Left renal pelvis (tissue), 4 donors: ENCODE measurements at places on chromosomes 13 and 19. TPM values are rescaled to one million over a fixed set of nuclear protein-coding genes. Genes with fewer than 3 reads are reported as not detected.

Gene ZNF71
- 10.0 TPM for polyA plus RNA-seq

GRCh38 chr19:17648097-17648660 is 40.0 kb downstream of the UNC13A start:
- DNase-seq = no peak

DNA sequence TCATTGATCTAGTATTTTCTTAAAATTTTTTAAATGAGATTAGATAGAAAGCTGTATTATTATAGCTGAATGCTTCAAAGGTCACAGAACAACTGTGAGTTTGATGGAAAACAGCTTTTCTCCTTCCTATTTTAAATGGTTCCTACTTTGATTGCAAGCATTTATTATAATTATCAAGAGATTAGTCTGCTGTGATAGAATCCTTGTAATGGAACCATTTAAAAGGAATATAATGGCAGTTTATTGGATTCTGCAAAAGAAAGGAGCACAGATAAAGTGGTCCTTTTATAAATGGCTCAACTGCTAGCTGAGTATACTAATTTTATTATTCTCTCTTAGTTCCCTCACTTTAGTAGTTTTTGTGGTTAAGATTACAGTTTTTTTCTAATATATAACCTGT is 87.0 kb downstream of the MAB21L1 start:
- no peak for DNase-seq

Gene ZNF536
- 3.7 TPM for polyA plus RNA-seq

DNA sequence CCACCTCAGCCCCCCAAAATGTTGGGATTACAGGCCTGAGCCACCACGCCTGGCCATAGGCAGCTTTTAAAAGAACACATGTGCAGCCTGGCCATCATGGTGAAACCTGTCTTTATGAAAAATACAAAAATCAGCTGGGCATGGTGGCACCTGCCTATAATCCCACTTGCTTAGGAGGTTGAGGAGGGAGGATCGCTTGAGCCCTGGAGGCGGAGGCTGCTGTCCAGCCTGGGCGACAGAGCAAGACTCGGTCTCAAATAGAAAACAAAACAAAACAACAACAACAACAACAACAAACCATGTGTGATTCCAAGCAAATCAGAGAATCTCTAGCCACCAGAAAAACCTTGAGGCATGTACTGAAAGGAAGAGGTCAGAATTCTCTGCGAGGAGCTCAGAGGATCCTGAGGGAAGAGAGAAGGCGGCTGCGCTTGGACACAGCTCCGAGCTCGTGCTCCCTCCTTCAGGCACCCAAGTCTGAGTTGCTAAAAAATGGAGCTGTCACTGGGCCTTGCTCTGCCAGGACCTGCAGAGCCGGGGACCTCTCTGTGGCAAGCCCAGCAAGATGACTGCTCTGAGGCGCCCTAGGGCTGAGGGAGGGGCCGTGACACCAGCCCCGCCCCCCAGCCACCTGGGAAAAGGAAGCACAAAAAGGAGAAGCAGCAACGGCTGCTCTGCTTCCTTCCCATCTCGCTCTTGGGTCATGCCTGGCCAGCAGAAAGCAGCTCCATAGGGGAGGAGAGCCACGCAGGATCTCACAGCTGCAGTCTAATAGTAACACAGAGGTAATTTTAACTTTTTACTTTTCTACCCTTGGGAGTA is at the start of gene ARL11:
TSS of gene ARL11 (plus strand) at position 677 of the 822 bp plus-strand sequence. CDS start 1,941 bp downstream, outside the sequence.
- no peak for DNase-seq

Gene ADAMTS10
- 62.8 TPM for polyA plus RNA-seq

Gene SHISA7
- polyA plus RNA-seq = 0.17 TPM

GRCh38 chr13:73547239-73547638 is 488.4 kb downstream of the KLF5 start:
- DNase-seq = no peak

DNA sequence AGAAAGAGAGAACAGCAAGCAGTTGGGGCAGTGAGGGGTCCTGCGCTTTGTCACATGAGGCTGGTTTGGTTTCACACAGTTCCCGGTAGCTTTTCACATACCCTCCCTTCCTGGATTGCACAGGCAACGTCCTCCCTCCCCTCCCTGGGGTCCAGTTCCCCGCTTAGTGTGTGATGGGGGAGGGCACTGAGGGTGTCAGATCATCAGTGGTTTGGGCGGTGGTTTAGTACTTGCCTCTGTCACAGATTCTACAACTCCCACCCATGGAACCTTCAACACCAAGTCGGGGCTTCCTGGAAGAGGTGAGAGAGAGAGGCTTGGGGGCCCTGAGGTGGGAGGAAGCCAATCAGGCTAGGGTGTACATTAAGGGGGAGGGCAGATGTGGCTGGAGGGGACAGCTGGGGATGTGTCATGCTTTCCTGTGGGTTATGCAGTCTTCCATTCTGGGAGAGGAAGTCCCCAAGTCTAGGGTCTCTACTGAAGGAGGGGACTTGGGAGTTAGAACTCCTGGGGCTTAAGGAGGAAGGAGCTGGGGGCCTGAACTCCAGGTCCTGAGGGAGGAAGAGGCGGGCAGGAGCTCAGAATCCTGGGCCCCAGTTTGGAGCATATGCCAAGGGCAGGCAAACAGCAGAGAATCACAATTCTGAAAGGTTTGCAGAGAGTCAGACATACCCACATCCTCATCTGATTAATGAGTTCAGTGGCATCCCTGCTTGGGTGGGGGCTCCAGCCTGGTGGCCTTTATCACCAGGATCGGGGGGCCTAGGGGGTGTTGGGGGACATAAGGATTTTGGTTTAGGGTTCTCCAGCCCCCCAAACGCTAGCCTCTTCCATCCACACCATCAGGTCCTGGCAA is at the start of gene NKG7:
TSS of gene NKG7 (minus strand) at position 6 of the 856 bp plus-strand sequence. CDS start 119 bp downstream, outside the sequence.
- no peak for DNase-seq

DNA sequence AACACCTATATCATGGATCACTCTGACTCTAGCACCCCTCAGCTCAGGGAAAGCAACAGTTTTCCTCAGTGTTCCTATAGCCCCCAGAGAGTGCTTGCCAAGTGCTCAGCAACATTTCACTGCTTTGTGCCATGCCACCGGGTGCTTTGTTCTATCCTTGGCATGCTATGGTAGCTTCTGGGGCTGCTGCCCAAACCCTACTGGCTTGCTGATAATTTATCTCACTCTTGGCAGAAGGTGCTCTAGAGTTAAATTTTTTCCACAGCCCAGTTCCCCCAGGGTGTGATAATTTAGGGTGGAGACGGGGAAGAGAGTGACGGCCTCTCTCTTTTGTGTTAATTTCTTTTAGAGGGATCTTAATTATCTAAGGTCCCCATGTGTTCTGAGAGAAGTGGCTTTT is 12.6 kb upstream of the CSNK1A1L start:
- no peak for DNase-seq

DNA sequence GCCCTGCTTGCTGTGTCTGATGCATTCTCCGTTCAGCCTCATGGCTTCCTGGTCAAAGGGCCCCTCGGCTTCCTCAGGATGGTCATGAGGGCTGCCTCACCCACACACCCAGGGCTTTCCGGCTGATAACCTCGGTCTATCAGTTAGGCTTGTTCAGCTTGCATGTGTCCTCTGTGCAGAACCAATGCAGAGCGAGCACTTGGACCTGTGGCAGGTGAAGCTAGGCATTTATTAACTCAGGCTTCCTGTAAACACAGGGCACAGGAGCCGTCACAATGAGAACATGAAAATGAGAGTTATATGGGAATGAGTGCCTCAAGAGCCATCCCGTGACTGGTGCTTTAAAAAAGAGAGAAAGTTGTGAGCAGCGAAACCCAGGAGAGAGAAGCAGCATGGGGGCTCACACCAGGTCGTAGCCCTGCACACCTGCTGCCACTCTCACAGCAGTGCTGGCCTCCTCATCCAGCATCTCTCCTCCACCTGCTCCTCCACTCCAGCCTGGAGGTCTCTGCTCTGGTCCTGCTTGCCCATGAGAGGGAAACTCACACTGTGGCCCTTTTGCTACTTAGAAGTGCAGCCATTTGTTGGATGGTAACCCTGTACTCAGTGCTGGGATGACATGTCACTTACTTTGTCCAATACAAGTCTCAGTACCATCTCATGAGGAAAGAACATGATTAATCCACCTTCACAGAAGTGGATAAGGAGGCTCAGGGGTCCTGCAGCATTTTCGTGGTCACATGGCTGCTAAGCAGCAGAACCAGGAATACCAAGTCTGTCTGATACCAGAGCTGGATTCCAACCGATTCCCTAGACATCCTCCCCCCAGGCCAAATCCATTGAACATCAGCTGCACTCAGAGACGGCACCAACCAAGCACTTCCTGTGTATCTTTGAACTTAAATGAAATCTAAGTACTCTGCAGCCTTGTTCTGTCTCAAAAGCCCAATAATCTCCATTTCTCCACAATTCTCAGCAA is 50.5 kb upstream of the IRS2 start:
- DNase-seq = peak; percentile 44

Gene EHD2
- polyA plus RNA-seq = 32.1 TPM

DNA sequence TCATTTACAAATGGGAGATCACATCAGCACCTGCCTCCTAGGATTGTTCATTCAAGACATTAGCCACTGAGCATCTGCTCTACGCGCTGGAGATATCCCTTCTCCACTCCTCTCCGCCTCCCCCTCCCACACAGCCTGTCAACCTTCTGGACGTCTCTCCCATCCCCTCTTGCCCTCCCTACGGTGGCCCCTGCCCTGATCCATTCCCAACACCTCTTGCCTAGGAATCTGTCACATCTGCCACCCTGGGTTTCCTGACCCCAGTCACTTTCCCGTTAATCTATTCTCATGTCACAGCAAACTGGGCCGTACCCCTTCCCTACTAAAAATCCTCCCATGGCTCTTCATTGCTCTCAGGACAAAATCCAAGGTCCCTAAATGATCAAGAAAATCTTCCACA is 10.3 kb downstream of the DYRK1B start:
- DNase-seq = no peak

DNA sequence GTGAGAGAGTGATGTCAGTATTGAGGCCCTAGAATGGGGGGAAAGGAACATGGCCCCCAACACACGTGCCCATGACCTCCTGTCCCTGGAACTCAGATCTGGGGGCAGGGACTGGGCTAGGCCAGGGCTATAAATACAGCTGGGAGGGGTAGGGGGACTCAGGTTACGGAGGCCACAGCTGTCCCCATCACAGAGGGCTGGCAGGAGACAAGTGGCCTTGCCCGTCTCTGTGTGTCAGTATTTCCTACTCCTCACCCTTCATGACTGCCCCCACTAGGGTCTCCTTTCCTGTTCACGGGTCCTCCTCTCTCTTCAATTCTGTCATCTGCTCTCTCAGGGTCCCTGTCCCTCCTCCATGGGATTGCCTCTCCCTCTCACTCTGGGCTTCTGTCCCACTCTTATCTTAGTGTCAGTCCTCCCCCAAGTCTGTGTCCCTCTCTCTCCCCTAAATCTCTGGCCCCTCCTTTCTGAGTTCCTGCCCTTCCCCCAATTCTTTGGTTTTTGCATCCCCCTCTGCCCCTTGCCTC is 687 bp upstream of the HRC start:
- no peak for DNase-seq

DNA sequence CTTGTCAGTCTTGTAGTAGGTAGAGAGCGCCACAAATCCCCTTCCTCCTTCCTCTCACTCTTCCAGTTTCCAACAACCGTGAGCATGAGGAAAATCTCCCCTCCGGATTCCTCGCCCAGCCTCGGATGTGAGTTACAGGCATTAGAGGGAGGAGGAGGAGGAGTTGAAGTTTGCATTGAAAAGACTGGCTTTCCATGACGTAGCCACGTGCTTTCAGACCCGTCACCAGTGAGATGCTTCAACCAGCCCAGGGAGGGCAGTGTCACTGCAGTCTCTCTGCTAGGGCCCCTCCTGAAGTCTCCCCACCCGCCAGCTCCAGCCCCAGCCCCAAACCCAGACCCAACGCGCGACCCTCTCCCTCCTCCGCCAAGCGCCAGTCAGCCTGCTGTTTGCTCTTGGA is 442 bp upstream of the FGF14 start:
- DNase-seq = no peak

Gene B3GNT3
- 13.6 TPM for polyA plus RNA-seq

- DNase-seq = no peak
Observed at GRCh38 chr19:58182577-58182988, 278 bp upstream of the ZNF274 start.

DNA sequence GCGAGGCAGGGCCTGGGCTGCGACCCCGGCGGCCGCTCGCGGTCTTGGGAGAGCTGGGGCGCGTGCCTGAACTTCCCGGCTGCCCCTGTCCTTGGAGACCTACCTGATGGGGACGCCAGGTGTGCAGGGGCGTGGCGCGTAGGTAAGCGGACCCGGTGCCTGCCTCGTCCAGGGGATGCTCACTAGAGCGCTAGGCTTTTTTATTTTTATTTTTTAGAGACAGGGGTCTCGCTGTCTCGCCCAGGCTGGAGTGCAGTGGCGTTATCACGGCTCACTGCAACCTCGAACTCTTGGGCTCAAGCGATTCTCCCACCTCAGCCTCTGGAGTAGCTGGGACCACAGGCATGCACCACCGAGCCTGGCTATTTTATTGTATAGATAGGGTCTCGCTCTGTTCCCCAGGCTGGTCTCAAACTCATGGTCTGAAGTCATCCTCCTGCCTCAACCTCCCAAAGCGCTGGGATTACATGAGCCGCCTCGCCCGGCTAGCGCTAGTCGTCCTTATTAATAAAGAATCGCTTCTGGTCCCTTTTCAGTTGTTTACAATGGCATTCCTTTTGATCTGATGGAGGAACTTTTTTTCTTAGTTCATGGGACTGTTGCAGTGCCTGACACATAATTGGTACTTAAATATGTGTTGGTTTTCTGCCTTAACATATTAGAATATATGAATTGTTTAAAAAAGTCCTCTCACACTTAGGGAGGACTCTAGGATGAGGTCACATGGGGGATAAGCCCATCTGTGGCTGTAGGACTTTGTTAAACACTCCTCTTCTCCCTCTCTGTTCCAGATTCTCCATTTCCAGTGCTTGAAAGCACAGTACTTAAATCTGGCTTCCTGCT is 812 bp downstream of the DPY19L3 start:
- DNase-seq = no peak

DNA sequence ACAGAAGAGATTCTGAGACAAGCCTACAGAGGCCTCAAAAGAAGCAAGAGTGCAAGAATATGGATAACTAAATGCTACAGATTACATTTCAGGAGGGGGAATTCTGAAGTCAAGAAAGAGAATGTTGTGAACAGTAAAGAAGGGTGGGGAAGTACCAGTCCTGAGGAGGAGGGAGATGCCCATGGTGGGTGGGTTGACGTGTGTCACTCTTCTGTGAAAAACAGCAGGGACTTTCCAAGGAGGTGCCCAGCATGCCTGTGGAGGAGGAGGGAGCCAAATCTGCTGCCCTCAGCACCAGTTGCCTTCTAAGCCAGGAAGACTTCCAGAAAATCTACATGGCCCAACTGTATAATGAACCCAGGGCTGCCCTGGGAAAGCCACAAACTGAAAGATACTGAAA is 87.7 kb downstream of the SGCG start:
- no peak for DNase-seq

Gene GJB6
- polyA plus RNA-seq = 2.5 TPM

DNA sequence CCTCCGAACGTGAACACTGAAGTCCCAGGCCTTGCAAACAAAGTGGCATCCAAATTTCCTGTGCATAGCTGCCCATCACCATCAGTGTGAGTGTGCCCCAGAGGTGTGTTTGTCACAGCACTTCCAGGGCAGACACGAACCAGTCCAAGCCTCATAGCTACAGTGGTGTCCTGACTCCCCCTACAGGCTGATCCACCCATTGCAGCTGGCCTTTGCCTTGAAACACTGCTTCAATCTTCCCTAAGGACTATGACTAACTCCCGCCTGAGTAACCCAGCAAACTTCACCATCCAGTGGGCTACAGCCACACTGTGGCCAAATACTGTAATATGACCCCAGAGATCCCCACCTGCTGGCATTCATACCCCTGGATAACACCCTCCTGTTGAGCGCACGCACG is 3.9 kb downstream of the ZNF266 start:
- DNase-seq = no peak
